AG04450 (cell line): ENCODE measurements at places on chromosomes 2 and 18.

GRCh38 chr18:8051453-8051852, 484.3 kb downstream of the PTPRM start:
- no peak for DNase-seq

GRCh38 chr18:10377956-10378355, 76.5 kb upstream of the APCDD1 start:
- DNase-seq, result peak; percentile 16

GRCh38 chr18:11368020-11368419, 218.7 kb upstream of the PIEZO2 start:
- DNase-seq, result no peak

DNA sequence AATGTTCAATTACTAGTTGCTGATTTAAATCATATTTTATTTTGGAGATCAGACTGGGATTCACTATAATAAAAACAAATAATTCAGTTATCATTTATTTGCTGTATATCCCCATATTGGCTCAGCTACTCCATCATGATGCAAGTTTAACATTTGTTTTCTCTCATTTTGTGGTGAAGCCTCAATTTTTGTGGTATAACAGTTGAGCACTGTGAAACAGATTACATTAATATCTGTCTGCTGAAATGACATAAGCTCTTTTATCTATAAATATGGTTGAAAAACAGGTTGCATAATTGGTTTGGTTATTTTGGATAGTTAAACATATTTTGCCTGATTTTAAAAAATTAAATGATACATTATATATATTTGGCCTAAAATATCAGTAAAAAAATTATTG, 67.7 kb downstream of the DPP4 start:
- DNase-seq, result no peak

- no peak for DNase-seq
These were observed 513 bp downstream of the TRIP12 start for GRCh38 chr2:229921101-229921891.

- DNase-seq, result no peak
These were observed 1.4 kb downstream of the HOXD13 start for GRCh38 chr2:176093898-176094249.

DNA sequence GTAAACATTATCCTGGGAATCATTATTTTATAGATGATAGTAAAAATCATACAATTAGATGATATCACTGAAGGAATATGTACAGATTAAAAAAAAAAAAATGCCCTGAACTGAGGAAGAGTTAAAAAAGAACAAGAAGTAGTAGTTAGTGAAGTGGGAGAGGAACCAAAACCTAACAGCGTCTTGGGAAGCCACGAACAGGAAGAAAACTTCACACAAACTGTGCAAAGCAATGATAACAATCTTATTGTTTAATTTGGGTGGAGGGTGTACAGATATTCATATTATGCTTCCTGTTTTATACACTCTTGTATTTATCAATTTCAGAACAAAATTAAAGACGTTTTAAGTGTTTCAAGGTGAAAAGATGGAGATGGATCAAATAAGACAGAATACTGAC, 3.5 kb downstream of the HEATR5B start:
- no peak for DNase-seq

GRCh38 chr2:177317857-177318256, 53.3 kb upstream of the NFE2L2 start:
- DNase-seq, result no peak

- DNase-seq, result no peak
These were observed 431.6 kb downstream of the METTL4 start for GRCh38 chr18:2139691-2140090.

- DNase-seq, result no peak
These were observed 418.6 kb downstream of the TSN start for GRCh38 chr2:122174061-122174460.

DNA sequence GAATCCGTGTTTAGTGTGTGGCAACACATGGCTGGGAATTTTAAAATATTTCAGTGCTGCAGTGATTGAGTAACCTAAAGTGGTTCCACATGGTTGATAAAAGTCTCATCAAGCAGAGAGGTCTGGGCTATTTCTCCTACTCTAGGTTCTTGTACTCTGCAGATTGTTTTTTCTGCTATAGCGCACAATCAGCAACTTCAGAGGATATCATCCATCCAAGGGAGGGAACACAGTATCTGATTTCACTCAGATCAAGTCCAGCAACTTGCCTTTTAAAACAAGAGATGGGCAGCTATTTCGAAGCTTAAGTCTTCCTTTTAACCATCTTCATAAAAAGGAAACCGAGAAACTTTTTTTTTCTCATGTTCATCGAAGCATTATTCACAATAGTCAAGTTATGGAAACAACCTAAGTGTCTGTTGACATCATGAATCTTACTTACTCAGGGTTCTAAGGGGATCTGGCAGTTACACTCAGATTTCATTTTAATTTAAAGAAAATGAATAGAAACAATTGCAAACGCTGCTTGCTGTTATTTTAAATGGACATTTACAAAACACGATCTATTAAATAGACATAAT, 172.7 kb upstream of the TRIB2 start:
- no peak for DNase-seq

DNA sequence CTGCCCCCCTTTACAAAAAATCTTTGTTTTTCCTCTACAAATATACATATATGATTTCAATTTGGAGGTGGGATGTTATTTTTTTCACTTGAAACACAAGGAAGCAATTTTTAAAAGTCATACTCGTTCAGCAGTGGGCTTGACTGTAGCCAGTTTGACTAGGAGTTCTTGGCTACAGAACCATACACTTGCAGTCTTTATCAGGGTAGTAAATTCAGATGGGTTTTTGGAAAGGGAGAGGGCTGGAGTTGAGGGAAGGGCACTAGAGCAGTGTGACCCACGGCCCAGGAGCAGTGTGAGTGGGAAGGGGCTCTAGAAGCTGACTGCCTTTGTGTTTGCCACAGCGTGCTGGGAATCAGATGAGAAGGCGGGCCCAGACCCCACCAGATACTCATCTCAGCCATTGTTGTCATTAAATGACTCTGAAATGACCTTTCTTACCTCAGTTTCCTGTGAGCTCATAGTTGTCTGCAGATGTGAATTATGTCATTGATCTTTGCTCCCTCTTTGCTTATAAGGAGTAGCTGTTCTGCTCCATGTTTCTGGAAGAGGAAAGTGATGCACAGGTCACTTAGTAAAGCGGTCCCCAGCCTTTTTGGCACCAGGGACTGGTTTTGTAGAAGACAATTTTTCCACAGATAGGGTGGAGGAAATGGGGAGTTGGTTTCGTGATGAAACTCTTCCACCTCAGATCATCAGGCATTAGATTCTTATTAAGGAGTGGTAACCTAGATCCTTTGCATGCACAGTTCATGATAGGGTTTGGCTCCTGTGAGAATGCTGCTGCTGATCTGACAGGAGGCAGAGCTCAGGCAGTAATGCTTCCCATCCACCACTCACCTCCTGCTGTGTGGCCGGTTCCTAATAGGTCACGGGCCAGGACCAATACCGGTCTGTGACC, 116.8 kb downstream of the SPTBN1 start:
- DNase-seq, result no peak

- no peak for DNase-seq
These were observed 365.4 kb downstream of the ADCYAP1 start for GRCh38 chr18:1270081-1270480.

- DNase-seq, result no peak
These were observed 66.4 kb upstream of the MSH2 start for GRCh38 chr2:47336259-47337238.

- no peak for DNase-seq
These were observed 45.7 kb downstream of the FAM117B start for GRCh38 chr2:202680512-202680911.

DNA sequence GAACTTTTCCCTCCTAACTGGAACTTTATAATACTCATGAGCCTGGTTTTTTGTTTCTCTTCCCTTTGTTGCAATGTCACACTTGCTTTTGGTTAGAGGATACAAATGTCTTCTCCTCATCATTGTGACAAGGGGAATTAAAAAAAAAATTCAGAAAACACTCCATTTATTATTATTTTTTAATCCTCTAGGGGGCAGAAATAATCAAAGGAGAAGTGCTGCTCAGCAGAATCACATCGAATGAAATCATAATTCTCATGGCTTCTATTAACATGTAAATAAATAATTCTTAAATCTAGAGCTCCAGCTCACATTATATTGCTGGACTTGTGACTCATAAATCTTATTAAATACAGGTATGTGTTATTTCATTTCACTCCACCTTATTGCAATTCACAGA, 273.8 kb downstream of the TRIB2 start:
- no peak for DNase-seq

DNA sequence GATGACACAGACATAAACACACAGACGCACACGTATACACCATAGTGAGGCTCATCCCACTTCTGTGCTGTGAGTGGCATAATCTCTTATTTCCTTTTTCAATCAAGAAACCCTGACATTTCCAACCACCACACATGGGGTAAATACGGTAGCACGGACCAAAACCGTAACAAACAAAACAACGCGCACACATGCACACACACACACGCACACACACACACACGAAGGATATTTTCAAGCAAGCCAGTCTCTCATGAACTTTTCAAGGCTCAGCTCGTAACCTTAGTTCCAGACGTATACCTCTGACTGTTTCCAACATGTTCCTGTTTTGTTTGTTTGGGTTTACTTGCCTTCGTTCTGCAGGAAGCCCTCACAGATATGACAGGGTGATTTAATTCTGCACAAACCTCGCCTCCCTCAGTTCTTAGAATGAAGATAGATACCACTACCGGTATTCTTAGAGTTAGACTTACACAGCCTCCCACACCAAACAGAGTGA, 119.8 kb downstream of the BCL2 start:
- no peak for DNase-seq

DNA sequence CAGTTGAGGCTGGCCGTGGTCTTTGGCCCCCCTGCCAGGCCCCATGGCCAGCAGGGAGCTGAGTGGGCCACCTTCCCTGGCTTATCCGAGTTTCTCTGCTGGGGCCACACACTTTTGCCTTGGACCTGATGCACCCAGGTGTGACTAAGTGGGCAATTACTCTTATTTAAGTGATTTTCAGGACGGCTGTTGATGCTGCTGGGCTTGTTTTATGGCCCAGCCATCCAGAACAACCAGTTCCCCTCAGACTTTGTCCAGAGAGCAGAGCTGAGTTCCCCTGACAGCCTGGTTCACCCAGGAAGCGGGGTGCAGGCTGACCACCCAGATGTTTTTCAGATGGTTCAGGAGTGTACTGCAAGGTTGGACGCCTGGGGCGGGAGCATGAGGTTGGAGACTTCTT, 68.8 kb downstream of the GLI2 start:
- no peak for DNase-seq

- DNase-seq, result no peak
These were observed 339.8 kb upstream of the CDH7 start for GRCh38 chr18:65411061-65411460.

DNA sequence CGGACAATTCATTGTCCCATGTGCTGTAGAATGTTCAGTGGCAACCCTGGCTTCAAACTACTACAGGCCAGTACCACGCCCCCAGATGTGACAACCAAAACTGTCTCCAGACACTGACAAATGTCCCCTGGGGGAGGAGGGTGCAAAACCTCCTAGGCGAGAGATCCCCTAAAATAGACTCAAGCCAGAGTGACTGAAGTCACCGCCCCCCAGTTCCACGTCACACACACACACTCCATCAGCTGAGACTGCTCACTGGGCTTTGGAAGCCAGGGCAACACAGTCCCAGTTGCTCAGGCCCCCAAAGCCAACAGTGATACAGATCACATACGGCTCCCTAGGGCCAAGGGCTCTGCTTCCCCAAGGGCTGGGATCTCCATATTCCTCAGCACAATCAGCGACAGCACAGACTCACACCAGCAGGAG, 19.1 kb downstream of the HDAC4 start:
- DNase-seq, result no peak

DNA sequence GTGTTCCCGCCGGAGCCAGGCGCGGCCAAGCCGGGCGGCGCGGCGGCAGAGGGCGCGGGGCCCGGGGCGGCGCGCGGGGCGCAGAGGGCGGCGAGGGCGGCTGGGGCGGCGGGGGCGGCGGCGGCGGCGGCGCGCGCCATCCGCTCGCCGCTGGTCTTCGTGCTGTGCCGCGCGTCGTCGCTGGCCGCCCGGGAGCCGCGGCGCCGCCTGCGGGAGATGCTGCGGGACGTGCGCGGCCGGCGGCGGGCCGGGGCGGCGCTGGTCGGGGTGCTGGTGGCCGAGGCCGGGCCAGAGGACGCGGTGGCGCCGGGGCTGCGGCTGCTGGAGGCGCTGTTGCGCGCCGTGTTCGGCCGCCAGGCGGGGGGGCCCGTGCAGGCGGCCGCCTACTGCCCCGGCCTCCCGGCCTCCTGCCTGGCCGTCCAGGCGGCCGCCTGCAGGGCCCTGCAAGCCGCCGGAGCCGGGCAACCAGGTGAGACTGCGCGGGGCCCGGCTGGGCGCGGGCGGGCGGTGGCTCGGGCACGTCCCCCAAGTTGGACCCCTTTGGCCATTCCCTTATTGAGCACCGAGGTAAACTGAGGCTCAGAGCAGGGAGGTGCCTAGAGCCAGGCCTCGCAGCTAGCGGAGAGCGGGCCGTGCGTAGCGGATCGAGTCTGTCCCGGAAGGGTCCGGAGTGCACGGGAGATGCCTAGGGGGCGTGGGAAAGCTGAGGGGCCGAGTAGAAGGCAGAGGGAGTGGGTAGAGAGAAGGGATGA, 584 bp downstream of the C2orf72 start:
- DNase-seq, result no peak

GRCh38 chr2:152479282-152479681, 144.3 kb downstream of the FMNL2 start:
- DNase-seq, result no peak

GRCh38 chr2:52518678-52519077, 1248.9 kb upstream of the CHAC2 start:
- DNase-seq, result no peak

DNA sequence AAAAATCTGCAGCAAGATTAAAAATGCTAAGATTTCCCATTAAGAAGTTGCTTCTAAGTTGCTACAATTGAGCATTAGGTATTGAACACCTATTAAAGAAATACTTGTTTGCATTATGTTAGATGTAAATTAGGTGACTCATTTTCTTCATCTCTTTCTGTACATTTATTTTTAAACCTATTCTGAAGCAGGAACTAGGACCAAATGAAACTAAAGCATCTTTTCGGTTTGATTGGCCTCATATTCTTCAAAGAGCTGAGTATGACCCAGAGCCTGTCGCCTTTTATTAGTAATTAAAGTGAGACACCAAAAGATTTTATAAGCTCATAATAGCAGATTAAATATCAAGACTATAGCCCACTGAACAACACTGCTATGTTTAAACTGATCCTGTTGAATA, 83.4 kb upstream of the ZEB2 start:
- no peak for DNase-seq

GRCh38 chr2:43495727-43496126, 100.1 kb downstream of the THADA start:
- DNase-seq, result no peak

- no peak for DNase-seq
These were observed 1783.2 kb upstream of the CELF4 start for GRCh38 chr18:39348757-39349156.

- DNase-seq, result no peak
These were observed 162.3 kb upstream of the ZSWIM2 start for GRCh38 chr2:187011206-187011832.

DNA sequence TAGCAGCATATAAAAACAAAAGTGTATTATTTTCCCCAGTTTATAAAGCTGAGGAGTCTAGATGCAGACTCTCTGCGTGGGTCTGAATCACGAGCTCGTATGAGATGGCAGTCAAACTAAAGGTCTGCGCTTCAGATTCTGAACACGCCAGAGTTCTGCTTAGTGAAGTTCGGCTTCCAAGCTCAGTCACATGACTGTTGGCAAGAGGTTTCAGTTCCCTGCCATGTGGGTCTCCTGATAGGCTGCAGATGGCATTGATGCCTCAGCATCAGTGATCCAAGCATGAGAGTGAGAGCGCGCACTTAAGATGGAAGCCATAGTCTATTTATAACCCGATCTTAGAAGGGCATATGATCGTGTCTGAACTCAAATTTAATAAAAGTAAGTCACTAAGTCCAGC, 242.8 kb upstream of the DOK6 start:
- no peak for DNase-seq

GRCh38 chr2:69638630-69639029, 4.9 kb downstream of the AAK1 start:
- no peak for DNase-seq
